ENCODE measurements at places on chromosomes 16 and 17.

GRCh38 chr16:58126451-58126961 lies 2.7 kb downstream of the CFAP20 start:
- DNase-seq = no peak

GRCh38 chr17:80780381-80781198 lies 211.1 kb upstream of the CHMP6 start:
- DNase-seq = no peak

DNA sequence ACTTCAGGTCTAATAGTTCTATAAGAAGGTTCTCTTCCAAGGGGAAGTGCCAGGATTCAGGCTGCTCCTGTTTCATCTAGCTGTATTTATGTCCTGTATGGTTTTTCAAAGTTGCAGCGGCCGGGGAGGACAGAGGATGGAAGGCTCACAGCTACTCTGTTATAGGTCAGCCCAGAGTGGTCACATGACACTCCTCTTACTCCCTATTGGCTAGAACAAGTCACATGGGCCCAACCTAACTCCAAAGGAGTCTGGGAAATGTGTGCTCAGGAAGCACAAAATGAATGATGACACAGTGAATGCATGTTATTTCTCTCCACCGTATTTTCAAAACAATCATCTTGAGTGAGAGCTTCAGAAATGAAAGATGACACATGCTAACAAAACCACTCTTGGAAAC lies 645.1 kb upstream of the RBFOX1 start:
- DNase-seq = no peak

DNA sequence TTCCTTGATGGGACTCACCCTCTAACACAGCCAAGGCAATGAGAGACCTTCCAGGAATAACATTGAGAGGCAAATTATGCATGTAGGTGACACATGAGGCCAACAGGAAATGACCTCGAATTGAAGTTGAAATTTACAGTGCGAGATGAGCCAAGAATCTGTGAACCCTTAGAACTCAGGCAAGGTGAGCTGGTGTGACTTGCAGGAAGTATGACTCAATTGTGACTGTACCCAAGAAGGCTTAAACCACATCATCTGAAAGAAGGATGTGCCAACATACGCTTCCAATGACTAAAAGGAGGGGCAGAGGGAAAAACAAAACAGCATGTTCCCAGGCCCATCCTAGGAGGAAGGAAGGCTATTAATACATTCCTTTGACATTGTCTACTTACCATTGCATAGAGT lies 44.8 kb downstream of the PITPNC1 start:
- no peak for DNase-seq

- no peak for DNase-seq
Measured at GRCh38 chr17:82117139-82118090, 19.4 kb upstream of the FASN start.

DNA sequence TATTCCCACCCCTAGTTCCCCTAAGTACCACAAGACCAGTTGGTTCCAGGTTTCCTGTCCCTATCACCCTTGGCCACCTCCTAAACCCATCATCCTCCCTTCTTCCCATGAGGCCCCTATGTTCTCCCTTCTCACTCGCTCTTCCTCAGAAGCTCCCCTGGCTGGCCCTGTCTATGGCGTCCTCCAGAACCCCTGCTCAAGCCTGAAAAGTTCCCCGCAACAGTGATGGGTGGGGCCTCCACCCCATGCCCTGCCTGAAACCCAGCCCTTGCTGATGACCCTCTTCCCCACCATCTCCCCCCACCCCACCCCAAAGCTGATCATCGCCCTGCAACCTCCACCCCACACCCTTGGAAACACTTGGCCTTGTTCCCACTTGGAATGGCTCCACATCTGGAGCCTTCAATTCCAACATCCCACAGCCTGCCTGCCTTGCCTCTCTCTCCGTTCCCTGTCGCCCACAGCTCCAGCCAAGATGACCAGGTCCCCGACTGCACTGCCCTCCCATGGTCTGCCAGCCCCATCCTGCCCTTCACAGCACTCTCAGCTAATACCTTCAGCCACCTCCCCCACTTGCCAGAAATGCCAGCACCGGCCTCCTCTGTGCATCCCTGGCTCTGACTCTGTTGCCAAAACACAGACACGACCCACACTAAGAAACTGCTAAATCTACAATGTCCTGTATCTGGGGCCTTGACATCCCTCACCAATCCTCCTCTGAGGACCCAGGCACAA lies 10.5 kb downstream of the OSBPL7 start:
- no peak for DNase-seq

DNA sequence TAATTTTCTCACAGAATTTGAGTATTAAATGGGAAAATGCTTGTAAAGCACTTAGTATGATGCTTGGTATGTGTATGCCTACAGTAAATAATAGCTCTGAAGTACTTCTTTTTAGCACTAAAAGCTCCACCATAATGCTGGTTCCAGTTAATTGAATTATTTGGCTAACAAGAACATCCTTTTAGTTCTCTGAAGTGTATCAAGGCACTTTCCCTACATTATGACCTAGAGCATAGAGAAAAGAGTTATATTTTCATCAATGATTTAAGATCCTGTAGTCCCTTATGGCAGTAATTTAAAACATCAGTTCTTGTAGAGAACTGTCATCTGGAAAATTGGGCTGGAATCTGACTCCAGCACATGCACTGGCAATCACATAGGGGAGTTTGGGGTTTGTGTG lies 21.9 kb upstream of the PHAF1 start:
- no peak for DNase-seq

- no peak for DNase-seq
Measured at GRCh38 chr16:35154627-35155026, 1695.2 kb downstream of the TP53TG3F start.

DNA sequence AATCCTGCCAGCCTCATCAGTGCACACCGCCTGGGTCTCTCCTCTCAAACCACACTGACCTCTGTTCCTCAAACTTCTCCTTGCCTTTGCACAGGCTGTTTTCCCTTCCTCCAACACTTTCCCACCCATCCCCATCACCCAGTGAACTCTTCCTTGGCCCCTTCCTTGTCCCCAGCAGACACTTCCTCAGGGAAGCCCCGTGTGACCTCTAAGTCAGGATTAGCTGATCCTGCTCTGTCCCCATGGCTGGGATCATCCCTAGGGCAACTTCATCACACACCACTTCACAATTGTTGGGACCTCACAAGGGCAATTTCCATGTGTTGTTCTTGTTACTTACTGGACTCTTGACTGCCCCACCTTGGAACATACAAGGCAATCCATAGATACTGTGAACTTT lies 67.8 kb downstream of the WSB1 start:
- DNase-seq = no peak

DNA sequence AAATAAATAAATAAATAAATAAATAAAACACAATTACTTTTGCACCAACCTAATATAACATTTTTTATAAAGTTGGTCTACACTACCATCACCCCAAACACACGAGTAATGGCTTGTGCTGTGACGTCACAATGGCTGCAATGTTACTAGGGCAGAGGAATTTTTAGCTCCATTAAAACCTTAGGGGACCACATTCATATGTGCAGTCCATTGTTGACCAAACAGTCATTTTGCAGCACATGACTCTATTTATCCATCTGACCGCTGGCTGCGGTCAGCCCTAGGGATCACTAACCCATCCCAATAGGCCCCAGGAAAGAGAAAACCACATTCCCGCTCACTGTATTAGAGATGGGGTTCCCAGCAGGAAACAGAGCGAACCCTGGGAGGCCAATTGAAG lies 9.6 kb downstream of the CDH5 start:
- DNase-seq = no peak

- no peak for DNase-seq
Measured at GRCh38 chr17:50642071-50642721, 7.5 kb downstream of the ABCC3 start.

DNA sequence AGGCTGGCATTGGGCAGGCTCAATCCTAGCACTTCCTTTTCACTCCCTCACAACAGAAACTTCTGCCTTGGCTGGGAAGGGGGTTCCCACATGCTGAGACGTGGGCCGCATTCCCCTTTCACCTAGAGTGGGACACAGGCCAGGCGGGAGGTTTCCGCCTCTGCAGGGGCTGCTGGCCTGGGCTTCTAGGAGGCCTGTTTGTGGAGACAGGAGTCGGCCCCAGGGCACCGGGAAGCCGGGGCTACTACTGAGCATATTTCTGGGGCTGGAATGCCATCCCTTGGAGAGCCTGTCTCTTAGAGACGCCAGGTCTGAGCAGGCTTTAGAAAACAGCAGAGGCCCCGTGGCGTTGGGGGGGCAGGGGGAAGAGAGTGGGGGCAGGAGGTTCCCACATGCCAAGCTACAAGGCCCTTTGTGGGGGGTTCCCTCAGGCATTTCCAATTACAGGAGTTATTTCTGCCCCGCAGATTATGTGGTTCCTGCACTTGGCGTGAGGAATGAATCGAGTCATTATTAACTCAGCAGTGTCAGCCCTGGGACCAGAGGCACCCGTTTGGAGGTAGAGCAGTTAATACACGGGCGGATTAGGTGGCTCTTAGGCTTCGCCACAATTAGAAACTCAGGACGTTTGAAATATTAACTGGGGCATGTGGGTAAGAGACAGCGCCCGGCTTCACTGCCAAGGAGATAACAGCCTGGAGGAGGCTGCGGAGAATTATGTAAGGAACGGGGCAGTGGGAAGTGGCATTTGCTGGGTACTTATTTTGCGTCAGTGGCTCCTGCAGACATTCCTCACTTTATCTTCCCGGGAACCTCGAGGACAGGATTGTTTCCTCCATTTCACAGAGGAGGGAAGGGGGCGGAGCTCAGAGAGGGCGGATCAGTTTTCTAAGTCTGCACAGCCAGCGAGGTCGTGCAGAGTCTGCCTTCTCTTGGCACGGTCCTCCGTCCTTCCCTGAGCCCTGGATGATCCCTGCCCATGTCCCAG lies 162.5 kb downstream of the MAF start:
- DNase-seq = peak; percentile 51

- no peak for DNase-seq
Measured at GRCh38 chr17:48755356-48755755, 26.8 kb upstream of the HOXB13 start.

GRCh38 chr17:83096401-83097224 lies 17.2 kb downstream of the METRNL start:
- no peak for DNase-seq

- no peak for DNase-seq
Measured at GRCh38 chr16:25676820-25677219, 14.9 kb upstream of the HS3ST4 start.

- no peak for DNase-seq
Measured at GRCh38 chr17:51407576-51407975, 147.2 kb downstream of the UTP18 start.

- no peak for DNase-seq
Measured at GRCh38 chr17:82399601-82400101, 18.5 kb upstream of the HEXD start.

DNA sequence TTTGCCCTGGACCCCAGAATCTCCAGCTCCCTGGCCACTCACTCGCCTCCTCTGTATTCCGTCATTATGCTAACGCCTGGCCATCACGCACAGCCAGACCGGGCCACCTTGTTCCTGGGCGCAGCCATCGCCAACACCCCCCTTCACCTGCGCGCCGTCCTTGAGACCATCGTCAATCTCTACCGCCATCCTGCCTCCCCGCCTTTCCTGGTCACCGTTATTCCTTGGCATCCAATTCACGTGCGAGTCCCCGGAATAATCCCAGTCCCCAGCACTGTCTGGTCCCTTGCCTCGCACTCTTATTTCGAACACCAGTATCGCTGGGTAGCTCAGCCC lies 541 bp downstream of the VKORC1 start:
- no peak for DNase-seq

- no peak for DNase-seq
Measured at GRCh38 chr16:59213952-59214351, 479.8 kb upstream of the GOT2 start.

DNA sequence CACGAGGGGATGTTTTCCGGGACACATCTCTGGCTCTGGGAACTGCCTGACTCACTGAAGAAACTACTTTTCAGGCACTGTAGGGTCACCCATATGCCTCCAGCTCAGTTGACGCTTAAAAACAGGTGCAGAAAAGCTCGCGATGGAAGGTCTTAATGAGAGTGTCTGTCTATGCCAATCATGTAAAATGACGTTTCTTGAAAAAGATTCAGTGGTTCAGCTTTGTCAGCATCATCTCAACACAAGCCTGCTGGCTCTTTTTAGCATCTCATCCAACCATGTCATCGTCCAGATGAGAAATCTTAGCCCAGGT lies 27.5 kb downstream of the OR1D5 start:
- no peak for DNase-seq

DNA sequence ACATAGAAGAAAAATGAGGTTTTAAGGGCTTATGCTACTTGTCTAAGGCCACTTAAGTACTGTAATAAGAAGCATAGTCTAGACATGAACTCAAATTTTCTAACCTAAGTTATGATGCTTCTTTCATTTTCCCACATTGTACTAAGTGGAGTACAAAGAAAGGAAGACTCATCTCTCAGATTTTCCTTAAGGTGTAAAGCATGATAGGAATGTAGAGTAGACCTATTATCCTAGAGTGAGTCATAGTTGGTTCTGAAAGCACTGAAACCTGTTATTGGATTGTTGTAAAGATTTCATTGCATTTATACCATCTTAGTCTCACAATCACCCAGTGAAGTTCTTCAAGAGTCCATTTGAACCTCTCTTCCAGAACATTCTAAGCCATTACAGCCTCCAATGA lies 343.8 kb downstream of the TOX3 start:
- no peak for DNase-seq

GRCh38 chr17:44115585-44116415 lies 7.6 kb downstream of the HDAC5 start:
- DNase-seq = no peak
